ENCODE measurements at places on chromosomes 4 and X.
A peak's percentile ranks its signal among the peaks of the same experiment; 100 is the strongest.

DNA sequence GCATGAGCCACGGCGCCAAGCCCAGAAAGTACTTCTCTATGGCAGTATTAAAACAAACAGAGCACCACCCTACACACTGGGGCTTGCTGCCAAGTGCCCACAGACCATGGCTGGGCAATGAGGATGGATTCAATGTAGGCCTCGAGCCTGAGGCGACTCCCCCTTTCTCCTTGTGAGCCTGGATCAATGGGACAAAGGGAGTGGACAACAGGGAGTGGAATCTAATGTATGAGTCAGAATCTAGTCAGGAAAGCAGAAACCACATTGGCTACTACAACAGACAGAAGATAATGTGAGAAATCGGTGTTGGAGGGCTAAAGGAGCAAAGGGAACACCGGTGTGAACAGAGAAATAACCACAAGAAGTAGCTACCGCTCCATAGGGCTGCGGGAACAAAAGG lies 37.7 kb upstream of the OCIAD2 start:
- no peak for DNase-seq

DNA sequence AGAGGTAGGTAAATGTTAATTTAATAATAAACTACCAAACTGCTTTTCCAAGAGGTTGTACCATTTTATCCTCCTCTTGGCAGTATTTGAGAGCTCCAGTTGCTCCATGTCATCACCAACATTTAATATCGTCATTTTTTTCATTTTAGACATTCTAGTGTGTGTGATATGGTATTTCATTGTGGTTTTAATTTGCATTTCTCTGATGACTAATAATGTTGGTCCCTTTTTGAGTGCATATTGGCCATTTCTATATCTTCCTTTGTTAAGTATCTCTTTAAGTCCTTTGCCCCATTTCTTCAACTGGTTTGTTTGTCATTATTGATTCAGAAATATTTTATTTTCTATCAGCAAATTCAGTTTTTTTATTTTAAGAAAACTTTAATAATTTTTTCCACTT lies 88.8 kb downstream of the MAPK10 start:
- DNase-seq, result no peak

GRCh38 chrX:99750721-99751120 lies 659.4 kb downstream of the PCDH19 start:
- no peak for DNase-seq

- peak; percentile 35 for DNase-seq
These were observed 38.8 kb downstream of the EFNB1 start for GRCh38 chrX:68867458-68868112.

DNA sequence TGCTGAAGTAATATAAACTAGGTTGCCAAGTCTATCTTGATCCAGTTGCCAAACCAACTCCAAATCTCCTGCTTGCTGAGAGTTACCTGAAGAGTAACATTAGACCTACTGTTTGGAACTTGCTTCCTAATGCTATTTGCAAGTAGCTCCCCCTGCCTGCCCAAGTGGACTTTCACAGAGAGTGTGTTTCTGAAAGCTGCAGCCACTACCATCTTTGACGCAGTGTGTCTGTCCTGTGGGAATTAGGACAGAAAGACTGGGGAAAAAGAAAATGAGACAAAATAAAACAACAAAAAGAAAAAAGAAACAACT lies 195.0 kb upstream of the HS3ST1 start:
- no peak for DNase-seq

GRCh38 chr4:156779774-156780173 lies 191.8 kb downstream of the PDGFC start:
- no peak for DNase-seq

- DNase-seq, result no peak
These were observed 230.5 kb upstream of the PUDP start for GRCh38 chrX:7378406-7378805.

DNA sequence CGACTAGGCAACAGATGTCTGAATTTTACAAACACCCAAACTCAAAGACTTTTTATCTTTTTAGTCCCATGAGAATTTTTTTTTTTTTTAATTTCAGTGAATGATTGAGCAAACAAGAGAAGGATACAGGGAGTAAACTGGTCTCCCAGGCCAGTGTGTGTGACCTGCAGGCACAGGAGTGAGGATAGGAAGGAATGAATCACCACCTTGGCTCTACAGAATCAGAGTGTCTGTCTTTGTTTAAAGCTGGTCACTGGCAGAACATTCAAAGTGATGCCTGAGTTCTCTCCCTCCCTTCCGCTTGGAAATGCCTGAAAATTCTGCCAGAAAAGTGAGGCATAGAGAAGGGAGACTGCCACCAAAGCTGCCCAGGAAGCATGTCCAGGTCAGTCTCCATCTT lies 69.5 kb downstream of the PARM1 start:
- no peak for DNase-seq

DNA sequence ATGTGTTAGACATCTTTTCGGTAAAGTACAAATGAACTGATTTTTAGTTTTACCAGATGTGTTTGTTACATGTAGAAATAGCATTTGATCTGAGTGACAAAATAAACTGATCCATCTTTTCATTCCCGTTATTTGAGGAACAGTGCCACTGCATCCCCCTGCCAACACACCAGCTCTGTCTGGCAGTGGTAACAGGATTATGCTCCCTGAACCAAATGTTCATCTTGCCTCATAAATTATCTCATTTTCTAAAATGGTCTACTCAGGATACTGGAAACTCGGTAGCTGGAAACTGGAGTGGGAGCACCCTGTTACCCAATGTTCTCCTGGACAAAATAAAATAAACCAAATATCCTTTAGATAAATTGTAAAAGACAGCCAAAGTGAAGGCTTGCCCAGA lies 171.6 kb downstream of the FAT4 start:
- no peak for DNase-seq

DNA sequence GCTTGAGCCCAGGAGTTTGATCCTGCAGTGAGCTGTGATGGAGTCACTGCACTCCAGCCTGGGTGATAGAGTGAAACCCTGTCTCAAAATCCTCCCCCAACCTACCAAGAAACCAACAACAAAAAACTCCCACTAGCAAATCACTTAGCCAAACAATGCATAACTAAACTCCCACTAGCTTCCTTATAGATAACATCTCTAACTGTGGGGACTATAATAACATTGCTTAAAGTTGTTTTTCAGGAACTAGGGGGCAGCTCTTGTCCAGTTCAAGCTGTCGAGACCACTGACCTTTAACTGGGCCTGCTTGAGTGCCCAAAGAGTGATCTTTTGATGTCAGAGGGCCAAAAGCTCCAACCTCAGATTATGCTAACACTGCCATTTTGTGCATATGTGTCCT lies 81.7 kb downstream of the FREM3 start:
- DNase-seq, result no peak

GRCh38 chr4:11359591-11359990 lies 69.1 kb downstream of the HS3ST1 start:
- DNase-seq, result no peak

DNA sequence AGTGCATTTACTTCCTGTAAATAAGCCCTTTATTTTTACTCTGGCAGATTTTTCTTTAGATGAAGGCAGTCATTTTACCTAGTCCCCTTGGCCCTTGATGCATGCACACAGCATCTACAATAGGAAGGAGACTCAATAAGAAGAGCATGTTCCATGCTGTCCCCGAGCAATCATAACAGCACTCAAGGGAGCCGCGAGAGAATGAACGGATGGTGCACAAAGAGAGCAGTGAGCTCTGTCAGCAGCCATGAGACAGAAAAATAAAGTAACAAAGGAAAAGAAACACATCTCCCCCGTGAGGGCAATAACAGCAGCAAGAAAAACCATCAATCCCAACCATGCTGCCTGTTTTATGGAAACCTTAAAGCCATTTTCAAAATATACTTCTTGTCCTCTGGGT lies 11.9 kb downstream of the SMIM31 start:
- DNase-seq, result no peak

DNA sequence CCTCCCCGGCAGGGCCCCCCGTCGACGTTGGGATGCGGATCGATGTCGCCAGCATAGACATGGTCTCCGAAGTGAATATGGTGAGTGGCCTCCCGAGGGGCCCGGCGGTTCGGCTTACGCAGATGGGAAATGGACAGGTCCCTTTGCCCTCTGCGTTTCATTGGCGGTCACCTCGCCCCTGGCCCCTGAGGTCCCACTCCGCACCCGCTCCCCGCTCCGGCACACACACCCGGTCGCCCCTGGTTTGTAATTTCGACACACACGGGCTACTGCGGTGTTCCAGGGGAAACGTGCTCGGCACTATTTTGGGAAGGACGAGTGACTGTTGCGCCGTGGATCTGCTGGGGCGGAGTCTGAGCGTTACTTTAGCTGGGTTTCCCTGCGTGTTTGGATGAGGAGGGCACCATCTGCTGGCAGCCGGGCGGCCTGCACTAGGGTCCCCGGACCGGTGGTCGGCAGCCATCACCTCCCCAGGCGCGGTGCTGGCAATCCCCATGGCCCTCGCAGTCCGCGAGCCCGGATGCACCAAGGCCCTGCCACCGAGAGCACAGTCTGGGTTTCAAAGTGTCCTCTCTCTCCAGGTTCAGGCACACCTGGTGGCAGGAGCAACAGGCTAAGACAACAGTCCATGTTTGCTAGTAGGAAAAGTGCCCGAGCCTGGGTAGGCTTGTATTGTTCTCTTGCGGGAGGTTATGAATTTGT lies 1.2 kb downstream of the GABRB1 start:
- DNase-seq, result peak; percentile 50

DNA sequence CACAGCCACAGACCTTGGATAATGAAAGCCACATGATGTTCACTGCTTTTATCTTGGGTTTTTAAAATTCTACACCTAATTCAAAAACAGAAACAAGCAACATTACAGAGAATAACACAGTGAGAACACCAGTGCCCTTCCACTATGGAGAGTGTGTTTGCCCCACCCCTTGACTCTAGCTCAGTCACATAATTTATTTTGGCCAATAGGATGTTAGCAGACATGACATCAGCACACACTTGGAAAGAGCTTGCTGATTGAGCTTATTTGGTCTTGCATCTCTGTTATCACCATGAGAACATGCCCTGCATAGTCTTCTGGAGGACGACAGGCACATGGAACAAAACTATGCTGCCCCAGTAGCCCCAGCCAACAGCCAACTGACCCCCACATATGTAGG lies 118.1 kb downstream of the HNRNPD start:
- no peak for DNase-seq

DNA sequence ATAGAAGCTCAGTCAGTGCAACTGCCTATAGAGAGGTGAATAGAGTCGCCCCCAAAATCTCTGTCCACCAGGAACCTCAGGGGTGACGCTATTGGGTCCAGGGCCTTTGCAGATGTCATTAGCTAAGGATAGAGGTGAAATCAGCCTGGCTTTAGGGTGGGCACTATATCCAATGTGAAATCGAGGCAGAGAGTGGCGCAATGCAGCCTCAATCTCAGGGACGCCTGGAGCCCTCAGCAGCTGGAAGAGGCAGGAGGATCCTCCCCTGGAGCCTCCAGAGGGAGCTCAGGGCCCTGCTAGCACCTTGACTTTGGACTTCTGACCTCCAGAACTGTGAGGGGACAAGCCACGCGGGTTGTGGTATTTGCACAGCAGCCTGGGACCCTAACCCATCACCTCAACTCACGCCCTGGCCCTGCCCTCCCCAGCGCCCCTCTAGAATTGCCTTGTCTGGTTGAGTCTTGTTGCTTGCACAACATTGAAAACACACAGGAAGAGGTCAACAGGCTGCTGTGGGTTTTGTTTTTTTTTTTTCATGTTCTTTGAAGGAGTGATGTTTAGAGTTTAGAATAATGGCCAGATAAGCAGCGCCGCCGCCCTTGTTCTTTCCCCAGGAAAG lies 89.4 kb upstream of the PSAPL1 start:
- no peak for DNase-seq

DNA sequence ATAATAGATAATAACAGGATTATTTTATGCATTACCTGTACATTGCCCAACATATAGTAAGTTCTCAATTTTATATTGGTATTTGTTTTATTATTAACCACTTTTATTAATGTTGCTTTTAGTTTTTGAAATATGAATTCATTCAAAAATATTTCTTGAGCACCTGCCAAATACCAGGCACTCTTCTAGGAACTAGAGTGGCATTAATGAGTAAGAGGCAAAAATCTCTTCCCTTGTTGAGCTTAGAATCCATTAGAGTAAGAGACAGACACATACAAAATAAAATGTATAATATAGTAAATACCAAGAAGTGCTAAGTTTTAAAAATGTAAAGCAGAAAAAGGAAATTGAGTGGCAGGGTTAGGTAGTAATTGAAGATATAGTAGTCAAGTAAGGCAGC lies 45.8 kb downstream of the TET2 start:
- DNase-seq, result no peak

- peak; percentile 59 for DNase-seq
These were observed 911 bp upstream of the ELK1 start for GRCh38 chrX:47651043-47651905.

Measured in NCI-H1105 treated with DMSO at 0.1 percent for 48 hours (cell line).